Endothelial cell of umbilical vein (primary cell): ENCODE measurements at places on chromosomes 11 and 22.

DNA sequence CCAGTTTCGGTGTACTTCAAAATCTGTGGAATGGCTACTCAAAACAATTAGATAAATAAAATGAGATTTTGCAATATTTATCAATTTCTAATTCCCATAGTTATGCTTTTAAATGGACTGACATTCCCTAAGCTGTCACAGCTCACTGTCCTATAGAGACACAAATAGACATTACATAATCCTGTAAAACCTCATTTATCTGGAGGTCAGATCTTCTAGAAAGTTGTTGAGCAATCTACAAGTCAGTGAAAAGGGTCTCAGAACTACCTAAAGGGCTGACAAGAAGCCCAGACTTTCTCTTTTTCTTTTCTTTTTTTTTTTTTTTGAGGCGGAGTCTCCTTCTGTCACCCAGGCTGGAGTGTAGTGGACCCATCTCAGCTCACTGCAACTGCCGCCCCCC lies 12.0 kb downstream of the ALG8 start:
- DNase-seq: no peak

DNA sequence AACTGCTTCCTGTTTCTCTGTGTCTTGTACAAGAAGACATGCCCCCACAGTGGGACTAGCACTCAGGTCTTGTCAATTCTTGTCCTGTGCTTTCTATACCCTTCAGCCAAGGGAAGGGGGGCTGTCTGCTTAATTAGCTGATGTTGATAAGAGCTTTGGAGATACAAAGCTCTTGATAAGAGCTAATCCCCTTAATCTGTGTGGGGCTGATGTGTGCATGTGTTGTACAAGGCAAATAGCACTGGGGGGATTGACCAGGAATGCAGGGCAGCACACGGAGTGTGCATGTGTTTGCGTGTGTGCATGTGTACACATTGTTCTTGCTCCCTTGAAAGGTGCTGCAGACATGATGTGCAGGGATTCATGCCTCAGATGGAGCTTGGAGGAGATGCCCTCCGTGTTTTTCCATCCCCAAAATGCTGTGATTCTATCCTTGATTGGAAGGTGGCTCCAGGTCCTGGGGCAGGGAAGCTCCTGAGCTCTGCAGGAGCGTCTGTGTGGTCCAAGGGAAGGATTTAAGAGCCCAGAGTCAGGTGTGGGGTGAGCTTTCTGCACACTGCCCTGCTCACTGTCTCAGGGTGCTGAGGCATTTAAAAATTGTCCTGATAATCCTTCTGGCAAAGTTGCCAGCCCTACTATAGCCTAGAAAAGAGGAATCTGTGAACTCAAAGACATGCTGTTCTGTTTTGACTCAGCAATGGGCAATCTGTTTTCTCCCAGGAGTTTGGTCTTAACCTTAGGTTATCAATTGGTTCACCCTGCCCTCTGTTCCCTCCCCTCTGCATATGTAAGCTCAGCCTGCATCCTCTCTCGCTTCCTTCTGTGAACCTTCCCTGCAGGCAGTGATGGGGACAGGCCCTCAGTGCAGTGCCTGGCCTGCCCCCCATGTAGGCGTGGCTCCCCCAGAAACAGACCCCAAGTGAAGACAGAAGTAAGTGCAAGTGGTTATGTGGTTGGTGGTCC lies 102.0 kb downstream of the GRIK4 start:
- no peak for DNase-seq

DNA sequence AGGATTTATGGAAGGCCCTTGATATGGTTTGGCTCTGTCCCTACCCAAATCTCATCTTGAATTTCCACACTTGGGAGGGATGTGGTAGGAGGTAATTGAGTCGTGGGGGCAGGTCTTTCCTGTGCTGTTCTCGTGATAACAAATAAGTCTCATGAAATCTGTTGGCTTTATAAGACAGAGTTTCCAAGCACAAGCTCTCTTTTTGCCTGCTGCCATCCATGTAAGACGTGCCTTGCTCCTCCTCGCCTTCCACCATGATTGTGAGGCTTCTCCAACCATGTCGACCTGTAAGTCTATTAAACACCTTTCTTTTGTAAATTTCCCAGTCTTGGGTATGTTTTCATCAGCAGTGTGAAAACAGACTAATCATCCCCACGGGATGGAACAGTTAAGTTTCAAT lies 557.2 kb upstream of the ISX start:
- DNase-seq: no peak

GRCh38 chr11:91800208-91800914 lies 424.3 kb upstream of the FAT3 start:
- no peak for DNase-seq

DNA sequence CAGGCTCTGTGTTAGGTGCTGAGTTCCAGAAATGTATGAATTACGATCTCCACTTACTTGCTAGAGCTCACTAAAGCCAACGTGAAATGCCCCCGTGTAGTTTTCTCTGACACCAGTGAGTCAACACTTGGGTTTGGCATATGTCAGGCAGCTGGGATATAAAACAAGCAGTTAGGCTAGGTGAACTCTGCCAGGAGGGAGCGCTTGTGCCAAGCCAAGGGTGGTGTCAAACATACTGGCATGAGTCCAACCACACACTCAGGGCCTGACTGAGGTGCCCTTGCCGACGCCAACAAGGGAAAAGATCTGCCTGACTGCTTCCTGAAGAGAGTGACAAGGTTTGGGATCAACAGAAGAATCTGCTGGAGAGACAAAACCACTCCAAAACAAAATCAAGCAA lies 167.8 kb upstream of the NARS2 start:
- DNase-seq: no peak

DNA sequence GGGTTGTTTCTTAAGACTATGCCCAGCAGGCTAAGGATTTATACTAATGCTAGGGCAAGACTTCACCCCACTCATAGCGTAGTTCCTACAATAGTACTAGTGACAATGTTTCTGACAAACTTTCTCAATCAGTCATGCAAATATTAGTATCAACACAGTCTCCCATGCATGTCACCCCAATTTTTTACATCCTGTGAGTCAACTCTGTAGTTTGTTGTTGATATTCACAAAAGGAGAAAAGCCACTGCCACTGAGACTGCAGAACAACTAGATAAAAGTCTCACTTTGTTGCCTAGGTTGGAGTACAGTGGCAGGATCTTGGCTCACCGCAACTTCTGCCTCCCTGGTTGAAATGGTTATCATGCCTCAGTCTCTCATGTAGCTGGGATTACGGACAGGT lies 155.2 kb downstream of the RBFOX2 start:
- no peak for DNase-seq
